ENCODE measurements at places on chromosomes 2 and 18.
A peak's percentile ranks its signal among the peaks of the same experiment; 100 is the strongest.

DNA sequence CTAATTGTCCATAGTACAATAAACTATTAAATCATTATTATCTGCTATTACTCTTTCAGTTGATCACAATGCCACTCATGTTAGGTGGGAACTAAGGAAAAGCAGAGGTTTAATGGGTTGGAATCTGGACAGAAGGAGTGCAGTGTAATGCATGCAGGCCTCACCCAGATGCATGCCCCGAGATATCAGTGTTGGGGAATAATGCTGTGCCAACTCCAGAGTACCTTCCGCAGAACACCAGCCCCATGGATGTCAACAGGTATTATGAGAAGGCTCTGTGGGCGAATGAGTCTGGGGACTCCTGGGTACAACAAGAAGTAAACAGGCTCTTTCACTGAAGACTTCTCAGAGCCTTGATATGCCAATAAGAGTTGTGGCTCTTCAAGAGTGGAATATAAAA, 377.4 kb downstream of the ALK start:
- DNase-seq: no peak

GRCh38 chr2:239253701-239254436, 147.0 kb downstream of the HDAC4 start:
- DNase-seq: no peak

- DNase-seq: no peak
Observed at GRCh38 chr2:158712791-158713522, 82.2 kb upstream of the DAPL1 start.

GRCh38 chr18:33444709-33445108, 4.2 kb upstream of the CCDC178 start:
- DNase-seq: no peak

- DNase-seq: no peak
Observed at GRCh38 chr18:40431071-40431985, 1523.7 kb upstream of the PIK3C3 start.

GRCh38 chr2:160092445-160092844, 30.0 kb upstream of the PLA2R1 start:
- no peak for DNase-seq

DNA sequence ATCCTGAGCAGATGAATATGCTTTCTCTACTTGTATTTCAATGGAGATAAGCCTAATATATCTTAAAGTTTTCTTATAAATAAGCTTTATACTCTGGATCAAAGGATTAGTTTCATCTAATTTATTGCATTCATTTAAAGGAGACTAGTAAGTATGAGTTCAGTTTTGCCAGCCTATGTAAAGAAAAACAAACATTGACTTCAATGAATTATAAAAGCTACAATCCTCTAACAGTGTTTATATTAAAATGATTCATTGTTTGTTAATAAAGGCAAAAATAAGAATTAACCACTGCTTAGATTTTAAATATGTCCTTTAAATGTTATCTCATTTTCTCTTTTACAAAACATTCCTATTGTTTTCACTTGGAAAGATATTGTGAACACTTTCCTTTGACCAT, 566.0 kb downstream of the EPHA4 start:
- DNase-seq: no peak

GRCh38 chr18:37042381-37042780, 213.5 kb downstream of the KIAA1328 start:
- DNase-seq: no peak

DNA sequence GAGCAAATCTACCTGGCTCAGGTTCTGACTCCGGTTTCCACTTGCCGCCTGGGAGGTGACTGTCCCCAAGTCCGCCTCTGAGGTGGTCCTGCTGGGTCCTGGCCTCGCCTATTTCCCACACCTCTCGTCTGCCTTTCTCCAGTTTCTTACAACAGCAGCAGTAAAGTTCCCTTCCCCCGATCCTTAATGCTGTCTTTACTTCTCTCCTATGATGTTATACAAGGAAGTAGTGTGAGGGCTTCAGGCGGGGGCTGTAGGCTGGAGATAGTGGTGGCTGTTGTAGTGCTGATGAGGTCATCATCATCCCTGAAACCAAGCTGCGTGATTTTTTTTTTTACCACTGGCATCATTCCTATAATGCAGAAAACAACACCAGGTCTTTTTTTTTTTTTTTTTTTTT, 18.9 kb downstream of the TGIF1 start:
- no peak for DNase-seq

- DNase-seq: no peak
Observed at GRCh38 chr2:85400541-85401463, 9.4 kb downstream of the CAPG start.

DNA sequence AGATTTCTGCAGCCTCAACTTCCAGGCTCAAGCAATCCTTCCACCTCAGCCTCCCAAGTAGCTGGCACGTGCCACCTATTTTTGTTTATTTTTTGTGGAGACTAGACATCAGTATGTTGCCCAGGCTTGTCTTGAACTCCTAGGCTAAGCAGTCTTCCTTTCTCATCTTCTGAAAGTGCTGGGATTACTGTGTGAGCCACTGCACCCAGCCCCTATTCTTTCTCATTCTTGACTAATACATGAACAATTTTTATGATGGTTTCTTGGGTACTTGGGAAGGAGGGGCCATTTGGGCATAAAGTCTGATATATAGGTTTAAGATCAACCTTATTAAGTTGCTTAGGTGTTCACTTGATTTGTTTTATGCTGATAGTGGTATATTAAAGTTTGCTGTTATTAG, 26.2 kb downstream of the EPC2 start:
- peak; percentile 38 for DNase-seq

DNA sequence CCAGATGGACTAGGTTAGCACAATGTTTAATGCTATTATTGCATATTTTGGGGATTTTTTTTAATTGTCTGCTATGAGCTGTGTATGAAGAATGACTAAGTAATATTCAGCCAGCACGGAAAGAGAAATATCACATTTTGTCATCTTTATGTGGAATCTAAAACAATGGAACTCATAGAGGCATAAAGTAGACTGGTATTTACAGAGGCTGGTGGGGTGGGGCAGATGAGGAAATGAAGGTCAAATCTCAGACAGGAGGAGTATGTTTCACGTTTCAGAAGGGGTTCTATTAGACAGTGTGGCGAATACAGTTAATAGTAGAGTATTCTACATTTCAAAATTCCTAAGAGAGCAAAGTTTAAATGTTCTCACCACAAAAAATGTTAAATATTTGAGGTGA, 4.7 kb downstream of the CDH19 start:
- DNase-seq: no peak

DNA sequence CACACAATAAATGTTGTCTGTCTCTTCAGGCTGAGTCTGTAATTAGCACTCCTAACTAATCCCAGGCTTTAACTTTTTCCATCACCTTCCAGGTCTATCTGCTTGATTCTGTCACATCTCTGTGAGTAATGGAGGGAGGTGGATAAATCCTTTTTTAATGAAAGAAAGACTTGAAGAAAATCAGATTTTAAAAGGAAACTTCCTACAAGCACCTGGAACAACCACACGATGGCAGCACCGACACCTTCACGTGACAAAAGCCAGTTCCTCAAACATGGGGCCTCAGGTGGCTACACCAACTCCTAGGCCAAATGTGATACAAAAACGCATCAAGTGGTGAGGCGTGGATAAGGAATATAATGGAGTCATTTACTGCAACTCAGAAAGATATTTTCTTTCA, 41.8 kb downstream of the TGFBRAP1 start:
- no peak for DNase-seq

DNA sequence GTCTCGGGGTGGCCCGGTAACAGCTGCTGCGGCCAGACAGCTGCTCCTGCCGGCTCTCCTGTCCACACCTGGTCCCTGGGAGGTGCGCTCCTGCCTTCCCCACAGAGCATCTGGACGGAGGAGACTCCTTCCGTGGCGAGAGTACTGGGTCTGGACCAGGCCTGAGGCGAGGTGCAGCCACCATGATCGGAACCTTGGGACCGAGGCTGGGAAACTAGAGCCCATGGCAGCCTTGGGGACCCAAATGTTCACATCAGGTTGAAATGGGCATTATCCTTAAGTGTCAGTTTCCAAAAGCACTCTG, 628 bp downstream of the GIGYF2 start:
- DNase-seq: no peak

Measured in keratinocyte (primary cell).